Amniotic stem cell (primary cell): ENCODE measurements at places on chromosomes 7 and 10.

GRCh38 chr10:55224007-55224781 is 423.2 kb upstream of the PCDH15 start:
- no peak for DNase-seq

- no peak for DNase-seq
Observed at GRCh38 chr7:98231493-98232262, 20.4 kb downstream of the TECPR1 start.

- DNase-seq, result no peak
Observed at GRCh38 chr7:95509199-95509598, 23.5 kb downstream of the ASB4 start.

- no peak for DNase-seq
Observed at GRCh38 chr10:111705021-111705420, 478.5 kb downstream of the GPAM start.

DNA sequence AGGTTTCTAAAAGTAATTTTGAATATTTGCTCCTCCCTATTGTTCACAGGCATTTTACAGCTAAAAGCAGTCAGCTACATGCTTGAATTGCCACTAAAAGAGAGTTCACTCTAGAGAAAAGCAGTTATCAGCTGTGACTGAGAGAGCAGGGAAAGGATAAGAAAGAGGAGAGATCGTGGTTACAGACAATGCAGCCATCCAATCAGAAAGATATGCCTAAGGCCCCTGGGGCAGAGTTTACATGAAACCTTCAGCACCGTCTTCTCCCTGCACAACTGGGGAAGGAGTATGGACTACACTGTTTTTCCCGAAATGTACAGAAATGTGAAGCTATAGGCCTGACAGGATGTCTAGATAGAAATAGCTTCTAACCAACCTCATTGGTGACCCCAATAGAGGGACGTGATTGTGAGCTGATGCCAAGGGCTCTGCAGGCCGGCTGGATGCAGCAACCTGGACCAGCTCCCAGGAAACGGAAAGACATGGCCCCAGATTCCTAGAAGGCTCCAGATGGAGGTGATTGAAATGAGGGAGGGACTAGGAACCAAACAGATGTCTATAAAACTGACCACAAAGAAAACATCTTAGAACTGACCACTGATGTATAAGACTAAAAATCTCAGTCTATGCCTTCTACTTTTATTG is 3.2 kb upstream of the VSTM4 start:
- no peak for DNase-seq

GRCh38 chr7:97801108-97801507 is 69.2 kb downstream of the TAC1 start:
- DNase-seq, result no peak

DNA sequence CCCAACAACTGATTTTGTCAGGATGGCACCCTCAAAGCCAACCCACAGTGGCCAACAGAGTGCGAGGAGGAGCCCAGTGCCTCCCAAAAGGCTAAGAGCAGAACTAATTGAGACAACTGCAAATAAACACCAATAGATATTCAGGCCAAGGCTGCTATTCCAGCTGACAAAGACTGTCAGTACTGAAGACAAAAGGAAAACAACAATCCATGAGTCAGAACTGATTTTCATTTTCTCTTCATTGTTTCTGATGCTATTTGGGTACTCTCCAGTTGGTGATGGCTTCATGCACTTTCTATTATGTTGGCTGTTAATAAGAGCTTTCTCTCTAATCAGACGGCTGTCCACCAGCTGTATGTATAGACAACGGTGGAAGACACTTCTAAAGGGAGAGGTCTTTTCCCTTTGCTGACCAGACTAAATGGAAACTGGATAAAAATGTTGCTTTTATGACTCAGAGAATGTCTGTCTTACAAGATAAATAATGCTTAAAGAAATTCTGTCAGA is 515.9 kb downstream of the PARD3 start:
- no peak for DNase-seq

GRCh38 chr10:22369434-22370072 is 24.3 kb downstream of the SPAG6 start:
- DNase-seq, result no peak

DNA sequence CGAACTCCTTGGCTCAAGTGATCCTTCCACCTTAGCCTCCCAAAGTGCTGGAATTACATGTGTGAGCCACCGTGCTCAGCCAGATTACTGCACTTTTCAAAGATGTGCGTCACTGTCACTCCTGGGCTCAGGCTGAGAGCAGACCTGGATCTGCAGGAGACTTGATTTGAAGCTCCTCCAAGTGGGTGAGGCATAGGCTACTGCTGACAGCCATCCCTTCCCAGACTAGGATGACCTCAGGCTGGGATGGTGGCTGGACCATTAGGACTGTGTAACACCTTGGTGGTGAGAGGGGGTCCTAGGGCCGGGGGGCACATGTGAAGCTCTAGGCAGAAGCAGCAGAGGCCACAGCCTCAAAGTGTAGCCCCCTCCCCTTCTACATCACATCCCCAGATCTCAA is 8.2 kb upstream of the SRRM3 start:
- DNase-seq, result no peak

DNA sequence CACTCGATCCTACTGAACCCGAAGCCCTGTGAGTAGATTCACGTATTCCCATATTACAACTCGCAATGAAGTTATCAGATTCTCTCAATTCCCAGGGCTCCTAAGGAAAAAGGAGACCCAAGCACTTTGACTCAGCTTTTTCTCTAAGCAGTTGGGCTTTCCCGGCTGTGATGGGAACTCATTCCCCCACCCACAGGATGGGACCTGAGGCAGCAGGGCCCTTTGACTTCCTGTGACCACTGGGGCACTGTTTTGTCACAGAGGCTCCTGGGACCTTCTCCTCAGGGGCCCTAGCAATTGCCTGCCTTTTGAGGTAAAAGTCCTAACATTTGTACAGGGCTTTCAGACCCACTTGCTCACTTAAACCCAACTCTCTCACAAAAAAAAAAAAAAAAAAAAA is 122.8 kb upstream of the PDLIM1 start:
- no peak for DNase-seq

DNA sequence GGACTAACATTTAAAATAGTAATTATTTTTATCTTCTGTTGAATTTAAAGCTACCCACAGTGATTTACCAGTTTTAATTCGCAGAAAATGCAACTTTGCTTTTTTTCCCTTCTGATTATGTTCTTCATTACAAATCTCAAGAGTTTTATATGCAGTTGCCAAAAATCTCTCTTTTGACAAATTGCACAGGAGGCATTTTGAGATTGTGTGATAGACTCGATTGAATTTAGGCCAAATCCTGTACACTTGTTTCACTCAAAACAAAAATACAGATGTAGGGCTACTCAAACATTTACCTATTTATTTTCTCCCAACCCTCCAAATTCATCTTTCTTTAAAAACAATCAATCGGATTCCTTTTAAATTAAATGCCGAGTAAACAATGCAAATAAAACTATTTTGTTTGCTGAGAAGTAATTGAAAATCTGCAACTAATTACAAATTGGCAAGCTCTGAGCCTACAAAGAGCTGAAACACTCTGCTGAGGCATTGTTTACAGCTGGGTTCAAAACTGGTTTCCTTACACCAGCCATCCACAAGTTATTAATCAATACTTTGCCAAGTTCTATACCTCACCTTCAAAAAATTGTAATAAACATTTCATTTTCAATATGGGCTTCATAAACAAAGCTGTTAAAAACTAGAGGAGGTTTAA is 214.9 kb upstream of the TCF7L2 start:
- no peak for DNase-seq

DNA sequence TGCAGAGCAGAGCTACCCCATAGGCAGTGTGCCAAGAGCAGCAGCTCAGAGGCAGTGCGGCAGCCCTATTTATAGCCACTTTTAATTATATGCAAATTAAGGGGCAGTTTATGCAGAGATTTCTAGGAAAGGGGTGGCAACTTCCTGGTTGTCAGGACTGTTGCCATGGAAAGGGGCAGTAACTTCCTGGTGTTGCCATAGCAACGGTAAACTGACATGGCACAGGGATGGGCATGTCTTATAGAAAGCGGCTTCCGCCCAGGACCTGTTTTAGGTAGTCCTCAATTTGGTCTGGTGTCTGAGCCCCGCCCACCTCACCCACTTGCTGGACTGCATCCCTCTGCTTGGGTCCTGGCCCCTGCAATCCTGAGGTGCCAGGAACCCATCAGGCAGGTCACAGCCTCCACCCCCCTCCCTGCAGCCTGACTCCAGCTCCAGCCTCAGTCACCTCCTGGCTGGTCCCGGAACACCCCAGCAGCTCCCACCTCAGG is 115.8 kb downstream of the TMEM130 start:
- DNase-seq, result no peak

DNA sequence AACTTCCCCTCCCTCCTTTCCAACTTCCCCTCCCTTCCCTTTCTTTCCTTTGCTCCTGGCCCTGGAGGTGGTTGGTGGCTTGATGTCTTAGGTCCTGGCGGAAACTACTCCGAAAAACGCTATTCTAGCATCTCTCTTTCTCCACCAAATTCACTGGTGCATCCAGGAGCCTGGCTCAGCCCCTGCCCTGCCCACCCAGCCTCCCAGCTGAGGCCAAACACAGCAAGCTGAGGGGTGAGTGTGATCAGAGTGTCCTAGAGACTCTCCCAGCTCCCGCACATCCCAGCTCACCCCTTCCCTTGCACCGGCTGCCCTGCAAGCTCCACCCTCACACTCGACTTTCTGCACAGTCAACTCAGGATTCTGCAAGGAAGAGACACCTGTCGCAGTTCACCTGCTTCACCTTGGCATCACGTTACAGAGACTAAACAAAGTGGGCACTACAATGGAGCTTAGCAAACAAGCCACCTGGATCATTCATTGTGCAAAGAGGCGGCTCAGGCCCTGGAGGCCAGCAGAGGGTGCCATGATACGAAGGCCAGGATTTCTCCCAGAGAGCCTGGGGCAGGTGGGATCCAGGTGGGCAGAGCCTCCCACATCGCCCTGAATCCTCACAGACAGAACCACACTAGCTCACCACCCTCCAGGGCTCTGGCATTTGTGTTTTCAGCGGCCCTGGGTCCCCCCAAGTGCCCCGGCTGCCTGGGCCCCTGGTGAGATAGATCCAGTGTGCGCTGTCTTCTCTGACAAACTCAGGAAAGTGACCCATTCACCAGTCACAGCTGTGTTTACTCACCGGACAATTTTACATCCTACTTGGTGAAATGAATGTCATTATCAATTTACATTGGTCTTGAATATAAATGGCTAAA is 169.6 kb downstream of the TCERG1L start:
- DNase-seq, result no peak
